ENCODE measurements at places on chromosomes 1 and 21. TPM values are rescaled to one million over a fixed set of nuclear protein-coding genes. Genes with fewer than 3 reads are reported as not detected.

Gene LCE7A
- not detected for total RNA-seq

Gene OR2L2
- under 0.01 TPM for total RNA-seq

Gene PTCH2
- total RNA-seq: 0.13 TPM

Gene SLC16A4
- total RNA-seq: 57.1 TPM

Gene FCAMR
- not detected for total RNA-seq

Gene GOLT1A
- not detected for total RNA-seq

Gene PRAMEF12
- not detected for total RNA-seq

Gene MEAF6
- 61.8 TPM for total RNA-seq

Gene PSMB4
- 290 TPM for total RNA-seq

Gene MAP10
- 2.9 TPM for total RNA-seq

Gene FBLIM1
- total RNA-seq: 26.7 TPM

Gene DDAH1
- total RNA-seq: 134 TPM

Gene LAMC2
- 4.8 TPM for total RNA-seq

Gene AGBL4
- total RNA-seq: not detected

Gene SLAMF1
- total RNA-seq: not detected

Gene STMN1
- total RNA-seq: 98.2 TPM

Gene SNAP47
- 37.0 TPM for total RNA-seq

Gene SPRR2G
- total RNA-seq: not detected

Gene KDF1
- not detected for total RNA-seq

Gene SAMD13
- 0.97 TPM for total RNA-seq

Gene SPRR5
- total RNA-seq: not detected

Gene CD34
- 0.54 TPM for total RNA-seq

Gene LRRC8D
- 24.8 TPM for total RNA-seq

Gene SPATA45
- 0.39 TPM for total RNA-seq

Gene SLAMF9
- total RNA-seq: 0.86 TPM

Gene AMY1C
- not detected for total RNA-seq

Gene OR10Z1
- not detected for total RNA-seq

Gene CXADR
- total RNA-seq: under 0.01 TPM

Gene CAPN2
- total RNA-seq: 264 TPM

Gene UBE2U
- not detected for total RNA-seq

Gene TXNDC12
- 49.3 TPM for total RNA-seq

Gene C8B
- not detected for total RNA-seq

Gene TMEM52
- total RNA-seq: not detected

Gene ERICH3
- total RNA-seq: not detected

Gene FCGR1A
- not detected for total RNA-seq

Gene OR2T35
- total RNA-seq: not detected

Gene KRTAP19-3
- not detected for total RNA-seq

Gene TATDN3
- total RNA-seq: 20.6 TPM

Gene PERM1
- 0.13 TPM for total RNA-seq

Gene GJA9
- total RNA-seq: 0.22 TPM

Gene MSH4
- total RNA-seq: 0.13 TPM

Gene CD247
- total RNA-seq: not detected

Gene IVL
- not detected for total RNA-seq

Gene LYSMD1
- total RNA-seq: 9.0 TPM

Gene MLLT11
- 3.4 TPM for total RNA-seq

Gene MAP1LC3C
- 1.6 TPM for total RNA-seq

Gene LRIF1
- 15.5 TPM for total RNA-seq

Gene NUP210L
- total RNA-seq: 0.86 TPM
